Activated T-helper 9 cell treated with anti-CD3 and anti-CD28 coated beads, Interleukin-2, amount 50 U/mL, for 16 hours (primary cell): ENCODE measurements at places on chromosomes 6 and 20.
A peak's percentile ranks its signal among the peaks of the same experiment; 100 is the strongest.

DNA sequence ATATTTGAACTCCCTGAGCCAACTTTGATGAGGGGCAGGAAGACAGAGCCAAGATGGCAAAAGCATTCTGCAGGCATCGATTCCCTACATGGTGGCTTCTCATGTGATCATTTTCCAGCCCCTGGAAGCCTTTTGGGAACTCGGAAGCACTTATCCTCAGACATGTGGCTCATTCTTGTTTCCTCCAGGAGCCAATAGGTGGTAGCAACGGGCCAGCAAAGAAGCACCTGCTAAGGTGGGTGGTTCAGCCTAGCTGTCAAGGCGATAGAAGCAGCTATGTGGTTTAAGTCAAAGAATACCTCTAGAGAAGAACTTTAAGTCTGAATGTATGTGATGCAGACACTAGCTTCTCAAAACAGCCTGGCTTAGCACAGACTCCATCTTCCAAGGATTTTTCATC lies 64.9 kb upstream of the PAX1 start:
- DNase-seq = no peak

- DNase-seq = no peak
These were observed 91.9 kb downstream of the FOXF2 start for GRCh38 chr6:1481286-1481685.

- DNase-seq = peak; percentile 6
These were observed 53.8 kb upstream of the POLR1H start for GRCh38 chr6:30007132-30007764.

DNA sequence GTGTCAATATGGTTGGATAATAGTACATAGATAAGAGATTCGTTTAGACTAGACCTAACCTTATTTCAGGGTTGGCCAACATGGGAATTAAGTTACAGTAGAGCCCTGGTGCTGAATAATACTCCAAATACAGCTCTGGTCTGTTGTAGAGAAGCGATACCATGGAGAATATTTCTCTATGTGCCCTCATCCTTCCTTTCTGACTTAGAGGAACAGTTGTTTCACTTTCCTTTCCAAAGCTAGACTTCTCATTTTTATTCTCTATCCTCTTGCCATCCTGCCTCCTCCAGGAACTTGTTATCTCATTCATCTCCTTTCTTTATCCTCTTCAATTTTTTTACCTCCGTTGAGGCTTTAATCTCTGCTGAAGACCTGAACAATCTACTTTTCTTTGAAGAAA lies 68.9 kb downstream of the EDN1 start:
- no peak for DNase-seq

GRCh38 chr6:168915242-168915641 lies 338.4 kb downstream of the THBS2 start:
- DNase-seq = no peak

GRCh38 chr6:68252632-68253031 lies 382.4 kb upstream of the ADGRB3 start:
- no peak for DNase-seq

GRCh38 chr6:19587238-19587942 lies 249.8 kb upstream of the ID4 start:
- no peak for DNase-seq

DNA sequence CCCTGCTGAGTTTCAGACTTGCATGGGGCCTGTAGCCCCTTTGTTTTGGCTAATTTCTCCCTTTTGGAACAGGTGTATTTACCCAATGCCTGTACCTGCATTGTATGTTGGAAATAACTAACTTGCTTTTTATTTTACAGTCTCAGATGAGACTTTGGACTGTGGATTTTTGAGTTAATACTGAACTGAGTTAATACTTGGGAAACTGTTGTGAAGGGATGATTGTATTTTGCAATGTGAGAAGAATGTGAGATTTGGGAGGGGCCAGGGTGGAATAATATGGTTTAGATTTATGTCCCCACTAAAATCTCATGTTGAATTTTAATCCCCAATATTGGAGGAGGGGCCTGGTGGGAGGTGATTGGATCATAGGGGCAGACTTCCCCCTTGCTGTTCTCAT lies 99.1 kb upstream of the IRAK1BP1 start:
- no peak for DNase-seq

- no peak for DNase-seq
These were observed 1.1 kb upstream of the TCF15 start for GRCh38 chr20:611047-611842.

DNA sequence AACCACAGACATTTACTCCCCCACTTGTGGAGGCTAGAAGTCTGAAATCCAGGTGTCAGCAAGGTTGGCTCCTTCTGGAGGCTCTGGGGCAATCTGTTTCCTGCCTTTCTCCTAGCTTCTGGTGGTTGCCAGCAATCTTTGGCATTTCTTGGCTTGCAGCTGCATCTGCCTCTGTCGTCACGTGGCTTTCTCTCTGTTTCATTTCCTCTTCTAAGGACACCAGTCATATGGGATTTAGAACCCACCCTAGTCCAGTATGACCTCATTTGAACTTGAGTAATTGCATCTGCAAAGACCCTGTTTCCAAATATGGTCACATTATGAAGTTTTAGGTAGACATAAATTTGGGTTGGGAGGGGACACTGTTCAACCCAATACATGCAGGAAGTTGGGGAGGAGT lies 56.2 kb upstream of the EPB41L1 start:
- no peak for DNase-seq

- DNase-seq = no peak
These were observed 136.7 kb upstream of the CNR1 start for GRCh38 chr6:88302769-88303225.

DNA sequence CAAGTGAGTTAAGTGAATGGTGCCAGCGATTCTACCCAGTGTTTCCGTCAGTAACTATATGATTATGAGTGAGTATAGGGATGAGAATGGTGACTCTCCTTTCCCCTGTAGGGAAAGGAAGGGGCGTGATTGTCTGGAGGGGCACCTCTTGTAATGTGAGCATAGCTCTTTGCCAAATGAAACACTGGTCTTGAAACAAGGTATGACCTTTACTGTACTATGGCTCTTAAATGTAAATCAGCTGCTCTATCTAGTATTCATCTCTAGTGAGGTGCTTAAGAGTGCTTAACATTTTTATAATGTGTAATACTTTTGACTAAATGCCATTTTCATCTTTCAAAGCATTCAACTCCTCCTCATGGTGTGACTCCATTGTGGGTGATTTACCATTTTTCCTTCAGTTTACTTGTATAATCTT lies 11.0 kb downstream of the PANK2 start:
- DNase-seq = no peak

DNA sequence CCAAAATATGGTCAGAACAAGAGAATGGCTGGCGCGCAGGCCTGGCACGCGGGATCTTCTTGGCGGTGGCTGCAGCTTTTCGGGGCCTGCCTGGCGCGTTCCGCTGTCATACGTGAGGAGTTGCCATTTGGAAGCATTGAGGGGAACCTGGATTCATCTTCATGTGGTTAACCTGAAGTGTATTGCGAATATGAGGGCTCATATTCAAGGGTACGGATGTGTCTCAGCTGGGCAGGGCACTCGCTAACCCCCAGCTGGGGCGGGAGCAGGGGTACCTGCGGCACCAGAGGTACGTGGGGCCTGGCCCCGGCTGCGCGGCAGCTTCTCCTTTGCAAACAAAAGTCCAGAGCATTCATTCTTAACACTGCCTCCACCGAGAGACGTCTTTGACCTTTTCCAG lies 605.6 kb downstream of the QKI start:
- DNase-seq = no peak

GRCh38 chr20:40359131-40359912 lies 329.7 kb downstream of the MAFB start:
- no peak for DNase-seq

GRCh38 chr6:5595184-5595583 lies 333.9 kb downstream of the FARS2 start:
- DNase-seq = no peak

DNA sequence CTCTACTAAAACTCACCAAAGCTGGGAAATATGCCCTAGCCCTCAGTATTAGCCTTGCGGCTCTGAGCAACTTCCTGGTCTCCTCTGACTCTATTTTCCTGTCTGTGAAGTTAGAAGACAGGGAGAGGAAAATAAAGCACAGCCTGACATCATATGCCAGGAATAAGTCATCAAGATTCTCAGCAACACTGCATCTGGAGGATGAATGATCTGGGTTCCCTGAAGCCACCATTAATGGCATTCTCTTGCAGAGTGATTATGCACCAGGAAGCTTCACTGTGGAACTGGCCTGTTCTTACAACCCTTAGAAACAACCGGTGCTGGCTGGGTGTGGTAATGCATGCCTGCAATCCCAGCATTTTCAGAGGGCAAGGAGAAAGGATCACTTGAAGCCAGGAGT lies 12.4 kb downstream of the ADGRF5 start:
- no peak for DNase-seq

DNA sequence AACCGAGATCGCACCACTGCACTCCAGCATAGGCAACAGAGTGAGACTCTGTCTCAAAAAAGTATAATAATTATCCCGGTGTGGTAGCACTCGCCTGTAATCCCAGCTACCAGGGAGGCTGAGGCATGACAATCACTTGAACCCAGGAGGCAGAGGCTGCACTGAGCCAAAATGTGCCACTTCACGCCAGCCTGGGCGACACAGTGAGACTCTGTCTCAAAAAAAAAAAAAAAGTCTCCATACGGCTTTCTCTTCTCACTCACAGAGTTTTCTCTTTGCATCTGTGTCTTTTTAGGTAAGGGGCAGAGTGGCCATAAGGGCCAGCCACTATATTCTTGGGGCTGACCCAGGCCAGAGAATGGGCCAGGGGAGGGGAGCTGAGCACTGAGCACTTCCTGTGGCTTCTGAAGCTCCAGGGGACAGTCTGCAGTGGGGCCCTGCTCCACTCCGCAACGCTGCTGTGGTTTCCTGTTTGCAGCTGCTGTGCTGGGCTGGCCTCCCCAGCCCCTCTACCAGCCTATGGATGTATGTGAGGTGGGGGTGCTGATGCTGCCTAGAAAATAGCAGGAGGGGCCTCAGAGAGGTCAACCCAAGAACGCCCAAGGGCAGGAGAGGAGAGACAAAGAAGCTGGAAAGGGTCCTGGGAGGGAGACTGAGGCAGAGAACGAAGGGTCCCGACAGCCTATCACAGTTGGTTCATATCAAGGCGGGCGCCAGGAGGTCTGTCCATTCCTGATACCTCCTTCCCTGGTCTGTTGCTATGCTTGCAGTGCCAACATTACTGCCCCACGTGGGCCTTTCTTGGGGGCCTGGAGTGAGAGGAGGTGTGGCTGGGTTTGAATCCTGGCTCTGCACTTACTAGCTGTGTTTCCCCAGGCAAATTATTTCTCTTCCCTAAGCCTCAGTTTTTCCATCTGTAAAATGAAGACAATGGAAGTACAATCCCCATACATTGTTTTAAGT lies 16.0 kb downstream of the SLA2 start:
- peak; percentile 10 for DNase-seq

GRCh38 chr6:10558565-10558964 lies 37.4 kb downstream of the GCNT2 start:
- no peak for DNase-seq

DNA sequence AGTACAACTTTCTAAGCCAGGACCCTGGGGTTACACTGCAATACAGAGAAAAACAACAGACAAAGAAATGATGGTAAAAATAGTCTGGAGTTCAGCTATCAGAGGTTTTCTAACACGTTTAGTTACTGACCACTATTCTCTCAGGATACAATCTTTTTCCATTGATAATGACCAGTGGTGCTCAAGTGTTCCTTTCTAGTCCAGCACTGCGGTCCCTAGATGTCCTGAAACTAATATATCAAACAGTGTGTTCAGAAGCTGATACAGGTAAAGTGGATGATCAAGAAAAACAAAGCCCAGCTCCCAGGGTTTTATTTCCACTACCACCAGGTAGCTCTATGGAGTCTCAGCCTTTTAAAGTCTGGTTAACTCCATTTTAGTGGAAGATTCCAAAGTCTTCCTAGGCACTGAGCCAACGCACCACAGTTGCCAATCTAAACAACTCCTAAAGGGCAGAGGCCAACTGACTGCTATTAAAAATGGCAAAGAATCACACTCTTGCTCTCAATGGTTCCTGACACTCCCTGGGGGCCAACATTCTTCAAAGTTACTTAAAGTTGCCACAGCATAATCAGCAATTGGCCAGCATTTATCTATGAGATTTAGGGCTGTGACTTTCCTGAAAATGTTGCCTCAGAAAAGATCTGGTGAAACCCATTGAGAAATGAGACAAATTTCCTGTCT lies 38.2 kb downstream of the DZANK1 start:
- DNase-seq = no peak

DNA sequence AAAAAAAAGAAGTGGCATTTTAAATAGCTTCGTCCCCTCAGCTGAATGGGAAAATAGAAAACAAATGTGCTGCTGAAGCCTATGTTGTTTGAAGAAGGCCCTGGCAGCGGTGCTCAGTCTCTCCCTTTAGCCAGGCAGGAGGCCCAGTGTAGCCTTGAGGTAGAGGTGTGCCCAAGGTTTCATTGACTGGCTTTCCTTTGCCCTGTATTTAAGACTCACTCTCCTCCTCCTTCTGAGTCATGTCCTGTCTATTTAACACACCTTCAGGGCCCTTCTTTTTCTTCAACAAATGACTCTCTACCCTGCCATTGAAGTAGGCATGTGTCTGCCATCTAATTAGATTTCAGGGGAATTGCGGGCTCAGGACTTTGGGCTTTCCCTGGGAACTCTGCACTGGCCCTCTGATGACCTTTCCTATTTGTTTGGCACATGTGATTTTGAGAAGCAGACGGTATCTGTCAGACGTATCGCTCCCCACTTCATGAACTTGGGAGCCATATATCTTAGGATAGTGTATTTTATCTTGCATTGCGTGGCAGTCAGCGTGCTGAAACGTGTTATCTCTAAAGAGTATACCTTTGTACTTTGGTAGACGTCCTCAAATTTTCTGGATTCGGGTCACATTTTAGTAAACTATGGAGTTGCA lies 4.3 kb downstream of the TJAP1 start:
- no peak for DNase-seq

DNA sequence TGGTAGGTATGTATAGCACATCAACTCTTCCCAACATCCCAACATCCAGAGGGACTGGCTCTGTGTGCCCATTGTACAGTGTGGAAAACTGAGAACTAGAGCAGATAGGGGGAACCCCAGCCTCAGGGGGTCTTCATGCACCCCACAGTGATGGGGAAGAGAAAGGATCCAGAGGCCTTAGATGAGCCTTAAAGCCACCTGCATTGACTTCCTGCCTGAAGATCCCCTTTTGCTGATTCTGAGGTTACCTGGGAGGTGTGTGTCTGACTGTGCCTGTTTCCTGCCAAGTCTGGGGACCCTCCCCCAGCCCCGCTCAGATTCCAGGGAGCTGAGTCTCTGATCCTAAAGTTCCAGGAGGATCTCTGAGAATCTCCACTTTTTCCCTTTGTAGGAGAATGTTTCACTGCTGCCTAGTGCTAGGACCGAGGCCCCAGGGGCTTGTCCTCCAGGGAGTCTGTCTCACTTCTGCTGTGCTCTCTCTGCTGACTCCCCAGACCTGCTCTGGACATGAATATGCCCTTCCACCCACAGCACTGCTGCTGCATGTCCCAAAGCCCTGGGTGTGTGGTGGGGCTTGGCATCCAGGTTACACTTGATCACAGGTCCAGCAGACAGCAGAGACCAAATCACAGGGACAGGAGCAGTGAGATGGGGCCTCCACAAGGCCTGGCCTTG lies 12.8 kb upstream of the PGC start:
- no peak for DNase-seq

DNA sequence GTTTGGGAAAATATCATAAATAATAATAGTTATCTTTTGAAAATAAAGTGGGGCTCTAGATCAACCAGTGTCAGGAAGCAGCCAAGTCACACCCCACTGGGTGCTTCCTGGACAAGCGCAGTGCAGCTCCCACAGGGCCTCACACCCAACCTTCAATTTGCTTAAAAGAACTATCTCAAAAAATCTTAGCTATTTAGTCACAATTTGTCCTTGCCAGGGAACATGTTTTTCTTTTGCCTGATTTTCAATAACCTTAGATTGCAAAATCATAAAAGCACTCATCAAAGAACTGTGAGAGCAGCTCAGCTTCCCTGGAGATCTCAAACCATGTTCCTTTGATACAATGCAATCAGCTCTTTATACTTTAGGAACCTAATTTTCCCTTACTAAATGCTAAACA lies 1.6 kb upstream of the NCOA7 start:
- no peak for DNase-seq
